ENCODE measurements at places on chromosomes 2 and 18. TPM values are rescaled to one million over a fixed set of nuclear protein-coding genes. Genes with fewer than 3 reads are reported as not detected.

RIT2 gene
- total RNA-seq: not detected

SFT2D3 gene
- total RNA-seq: 9.6 TPM

RAB17 gene
- not detected for total RNA-seq

KCNG3 gene
- total RNA-seq: not detected

ALPP gene
- not detected for total RNA-seq

SLC30A3 gene
- total RNA-seq: 0.27 TPM

OXER1 gene
- total RNA-seq: 2.1 TPM

APCDD1 gene
- total RNA-seq: 0.15 TPM

GKN1 gene
- total RNA-seq: not detected
